ENCODE measurements at places on chromosomes 4 and X.

- DNase-seq = no peak
These were observed at the start of gene SLC34A2 for GRCh38 chr4:25654971-25655963. Gene SLC34A2 (plus strand): TSS chr4:25655851. CDS start chr4:25662501, 6,650 bp downstream.

- no peak for DNase-seq
These were observed 112.0 kb downstream of the SHROOM3 start for GRCh38 chr4:76546759-76547742.

GRCh38 chrX:18692541-18692940 lies 14.9 kb upstream of the PPEF1 start:
- no peak for DNase-seq

DNA sequence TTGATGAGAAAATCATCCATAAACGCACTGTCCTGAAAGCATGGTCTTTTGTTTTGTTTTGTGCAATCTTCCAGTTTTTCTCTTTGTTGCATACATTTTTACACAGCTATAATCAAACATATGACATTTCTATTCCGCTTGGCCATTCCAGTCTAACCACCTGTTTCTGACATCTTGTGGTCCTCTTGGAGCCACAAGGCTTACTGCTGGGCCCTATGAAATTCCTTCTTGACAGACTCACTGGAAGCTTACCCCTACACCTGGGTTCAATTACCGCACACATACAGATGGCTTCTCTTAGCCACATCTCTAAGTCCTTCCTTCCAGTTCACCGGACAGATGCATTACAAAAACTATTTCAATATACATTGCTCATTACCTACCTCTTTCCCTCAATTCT lies 72.4 kb downstream of the PAPSS1 start:
- no peak for DNase-seq

DNA sequence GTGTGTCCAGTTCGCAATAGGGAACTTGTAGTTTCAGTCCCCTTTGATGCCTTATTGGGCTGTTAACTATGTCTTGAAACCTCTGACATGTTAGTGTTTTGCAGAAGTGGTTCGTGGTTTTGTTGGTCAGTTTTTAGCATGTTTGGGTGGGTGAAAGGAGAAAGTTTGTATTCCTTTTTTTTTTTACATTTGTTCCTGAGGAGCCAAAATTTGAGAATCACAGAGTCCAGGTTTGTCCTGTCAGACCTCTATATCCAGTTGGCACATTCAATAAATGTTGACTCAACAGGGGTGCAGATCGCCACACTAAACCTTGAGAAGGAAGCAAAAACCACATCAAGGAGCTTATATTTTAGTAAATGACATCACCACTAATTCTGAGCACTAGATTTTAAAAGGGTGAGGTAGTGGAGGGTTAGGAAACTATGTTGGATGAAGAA lies 26.2 kb downstream of the DLG3 start:
- DNase-seq = no peak

DNA sequence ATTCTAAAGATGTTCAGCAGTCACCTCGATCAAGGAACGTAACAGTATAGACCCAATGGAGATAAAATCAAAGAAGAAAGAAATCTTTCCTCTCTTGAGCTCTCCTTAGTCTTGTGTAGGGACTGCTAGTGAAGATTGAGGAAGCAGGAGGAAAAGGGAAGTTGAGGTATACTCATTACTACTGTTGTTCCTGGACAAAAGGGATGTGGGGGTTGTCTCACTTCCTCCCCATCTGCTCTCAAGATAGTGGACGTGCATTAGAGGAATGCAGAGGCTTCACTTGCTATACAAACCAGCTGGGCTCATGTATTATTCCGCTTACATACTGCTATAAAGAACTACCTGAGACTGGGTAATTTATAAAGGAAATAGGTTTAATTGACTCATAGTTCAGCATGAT lies 208.9 kb upstream of the ARHGEF9 start:
- DNase-seq = no peak

GRCh38 chrX:48971249-48972219 lies at the start of gene KCND1:
Gene KCND1 (minus strand): TSS chrX:48971844. CDS start chrX:48970271, 1,573 bp downstream.
- no peak for DNase-seq
